Kasumi-1 (cell line): ENCODE measurements at places on chromosomes 13 and 19.

DNA sequence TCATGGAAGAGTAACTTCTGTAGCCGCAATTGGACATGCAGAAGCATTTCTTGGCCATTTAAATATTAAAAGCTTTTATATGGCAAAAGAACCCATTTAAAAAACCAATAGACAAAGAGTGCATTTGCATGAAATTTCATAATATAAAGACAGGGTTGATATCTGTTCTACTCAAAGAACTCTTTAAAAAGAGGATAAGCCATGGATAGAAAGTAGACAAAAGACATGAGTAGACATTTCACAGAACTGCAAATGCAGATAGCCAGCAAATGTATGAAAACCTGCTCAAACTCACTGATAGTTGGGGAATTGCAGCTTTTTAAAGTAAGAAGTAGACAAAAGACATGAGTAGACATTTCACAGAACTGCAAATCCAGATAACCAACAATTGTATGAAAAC, 218.1 kb downstream of the SHISA2 start:
- no peak for DNase-seq

DNA sequence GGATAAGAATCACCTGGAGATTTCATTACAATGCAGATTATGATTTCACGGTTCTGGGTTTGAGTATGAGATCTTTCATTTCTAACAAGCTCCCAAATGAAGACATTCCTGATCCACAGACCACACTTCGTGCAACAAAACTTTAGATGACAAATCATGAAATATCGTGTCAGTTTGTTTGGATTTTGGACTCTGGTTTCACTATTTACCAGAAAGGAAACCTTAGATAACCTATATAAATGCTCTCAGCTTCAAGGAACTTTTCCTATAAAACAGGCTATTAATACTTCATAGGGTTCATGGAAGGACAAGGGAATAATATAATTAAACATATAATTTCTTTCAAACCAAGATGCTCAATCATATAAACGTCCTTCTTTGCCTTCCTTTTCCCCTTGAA, 930.5 kb upstream of the SLC10A2 start:
- DNase-seq: no peak

DNA sequence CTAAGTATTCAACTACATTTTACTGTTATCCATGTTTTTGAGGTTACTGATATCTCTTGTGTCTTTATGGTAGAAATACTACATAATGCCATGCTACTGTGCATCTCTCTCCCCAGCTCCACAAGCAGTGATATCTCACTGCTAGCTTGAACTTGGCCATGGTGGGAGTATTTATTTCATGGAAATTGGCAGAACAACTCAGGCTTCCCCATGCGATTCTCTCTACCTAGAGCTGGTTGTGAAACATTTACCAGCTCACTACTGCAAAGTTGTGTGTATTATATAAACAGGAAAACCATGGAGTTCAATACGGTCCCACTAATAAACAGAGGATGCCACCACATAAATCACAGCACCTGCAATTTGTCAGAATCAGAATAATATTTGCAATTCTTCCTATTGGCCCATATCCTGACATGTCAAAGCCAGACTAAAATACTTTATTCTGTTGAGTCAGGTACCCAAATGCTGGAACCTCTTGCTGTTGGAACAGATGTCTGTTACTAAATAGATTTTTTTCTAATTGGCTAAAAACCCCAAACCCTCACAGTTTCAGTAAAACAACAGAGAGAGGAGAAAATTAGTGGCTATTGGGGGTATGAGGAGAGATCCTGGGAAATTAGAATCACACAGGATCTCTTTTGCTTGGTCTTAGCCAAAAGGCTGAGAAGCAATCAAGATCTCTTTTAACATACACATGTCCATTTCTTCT, 91.4 kb upstream of the SLC10A2 start:
- no peak for DNase-seq

GRCh38 chr13:63455938-63456337, 2040.3 kb upstream of the PCDH20 start:
- DNase-seq: peak; percentile 22

DNA sequence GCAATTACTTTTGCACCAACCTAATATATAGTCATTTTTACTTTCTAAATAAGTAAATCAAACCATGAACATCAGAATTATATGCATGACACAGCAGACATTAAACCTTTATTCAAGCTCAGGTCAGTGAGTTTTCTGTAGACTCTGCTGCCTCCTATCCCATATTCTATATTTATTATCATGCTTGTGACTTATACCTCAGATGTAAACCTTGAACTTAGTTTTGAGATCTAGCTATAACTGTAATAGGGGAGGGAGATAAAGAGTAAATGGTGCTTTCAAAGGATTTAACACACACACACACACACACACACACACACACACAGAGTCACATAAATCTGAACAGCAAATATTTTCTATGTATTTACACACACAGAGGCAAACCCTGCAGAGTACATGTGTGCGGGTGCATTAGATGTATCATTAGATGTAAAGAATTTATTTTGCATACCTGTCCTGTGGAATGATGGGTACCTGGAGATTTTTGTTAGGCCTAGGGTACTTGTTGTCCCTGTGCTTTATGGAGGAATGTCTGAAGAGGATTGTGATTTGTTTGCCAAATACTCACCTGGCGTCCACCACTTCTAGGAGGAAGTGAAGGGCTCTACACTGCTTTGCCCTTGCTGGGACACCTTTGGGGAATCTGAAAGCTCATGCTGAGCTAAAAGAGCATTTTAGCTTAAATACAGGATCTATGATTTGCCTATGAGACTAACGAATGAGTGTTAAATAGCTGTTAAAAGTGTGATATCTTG, 521.9 kb downstream of the KLF5 start:
- DNase-seq: no peak

DNA sequence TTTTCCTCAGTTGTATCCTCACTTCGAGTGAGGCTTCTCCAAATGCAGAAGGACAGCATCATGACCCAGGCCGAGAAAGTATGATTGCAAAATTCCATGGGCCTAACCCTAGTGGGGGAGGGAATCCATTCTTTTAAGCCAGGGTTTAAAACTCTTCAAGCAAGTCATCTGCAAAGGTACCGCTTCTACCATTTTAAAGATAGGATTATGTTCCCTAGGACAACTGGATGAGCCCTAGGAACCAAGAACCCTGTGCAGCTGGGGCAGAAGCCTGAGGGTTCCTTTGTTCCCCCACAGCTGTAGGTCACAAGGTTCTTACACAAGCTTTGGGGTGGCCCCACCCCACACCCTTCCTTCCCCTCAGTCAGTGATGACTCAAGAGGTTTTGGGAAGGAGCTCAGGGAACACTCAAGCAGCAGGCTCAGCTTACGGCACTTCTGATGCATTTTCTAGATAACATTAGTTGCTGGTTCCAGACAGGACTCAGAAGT, 13.5 kb downstream of the ARL11 start:
- DNase-seq: peak; percentile 79

DNA sequence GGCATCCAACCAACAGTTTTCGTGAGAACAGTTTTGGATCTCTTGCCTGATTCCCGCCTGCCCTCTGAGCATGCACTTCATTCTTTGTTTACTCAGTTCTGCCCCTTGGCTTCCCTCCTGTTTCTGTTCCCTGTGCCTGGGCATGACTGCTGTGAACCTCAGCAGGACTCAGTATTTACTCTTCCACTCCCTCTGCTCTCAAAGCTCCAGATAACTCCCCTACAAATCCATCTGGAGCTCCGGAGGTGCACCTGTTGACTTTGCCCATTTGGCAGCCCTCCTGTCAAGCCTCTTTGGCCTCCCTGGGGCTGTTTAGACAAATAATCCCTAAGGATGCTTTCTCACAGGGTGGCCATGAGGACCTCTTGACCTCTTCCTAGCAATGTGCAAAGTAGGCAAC, 34.2 kb upstream of the ARGLU1 start:
- no peak for DNase-seq

GRCh38 chr19:42529248-42529764, 1.0 kb upstream of the CEACAM1 start:
- peak; percentile 27 for DNase-seq

GRCh38 chr13:32407854-32408253, 20.1 kb downstream of the N4BP2L1 start:
- no peak for DNase-seq

DNA sequence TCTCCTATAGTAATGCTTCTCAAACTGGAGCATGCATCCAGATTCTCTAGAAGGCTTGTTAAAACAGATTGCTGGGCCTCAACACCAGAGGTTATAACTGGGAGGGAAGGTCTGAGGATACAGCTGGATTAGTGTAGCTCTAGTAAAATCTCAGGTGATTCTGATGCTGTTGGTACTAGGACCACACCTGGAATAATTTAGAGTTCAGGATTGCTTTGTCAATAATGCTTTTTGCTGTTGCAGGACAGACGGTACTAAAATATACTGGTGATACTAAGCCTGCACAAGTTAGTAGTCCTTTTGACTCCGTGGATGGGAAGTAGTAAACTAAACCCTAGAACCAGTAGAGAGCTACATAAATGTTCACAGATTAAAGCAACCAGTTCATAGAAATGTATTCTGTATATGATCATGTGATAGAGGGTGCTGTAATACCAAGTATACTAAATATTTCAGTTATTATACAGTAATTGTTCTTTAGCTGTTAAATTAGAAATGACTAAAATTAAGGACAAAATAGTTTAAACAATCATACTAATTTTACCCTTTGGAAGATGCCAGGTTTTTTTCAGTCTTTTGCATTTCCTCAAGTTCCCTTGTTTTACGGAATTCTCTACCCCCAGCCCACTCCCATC, 258.2 kb upstream of the STARD13 start:
- peak; percentile 0 for DNase-seq

GRCh38 chr19:46862974-46863632, 2.3 kb downstream of the ARHGAP35 start:
- DNase-seq: peak; percentile 55

DNA sequence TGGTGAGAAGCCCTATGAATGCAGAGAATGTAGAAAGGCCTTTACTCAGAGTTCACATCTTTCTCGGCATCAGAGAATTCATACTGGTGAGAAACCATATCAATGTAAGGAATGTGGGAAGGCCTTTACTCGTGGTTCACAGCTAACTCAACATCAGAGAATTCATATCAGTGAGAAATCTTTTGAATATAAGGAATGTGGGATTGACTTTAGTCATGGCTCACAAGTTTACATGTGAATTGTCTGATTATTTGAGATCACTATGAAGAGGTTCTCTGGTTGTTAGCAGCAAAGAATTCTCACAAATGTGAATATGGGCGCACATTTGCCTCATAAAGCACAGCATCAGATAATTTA, 43.7 kb downstream of the ZNF585A start:
- no peak for DNase-seq

- DNase-seq: peak; percentile 91
Observed at GRCh38 chr13:114314074-114314912, at the start of gene CHAMP1. TSS of gene CHAMP1 (plus strand) at chr13:114314503. CDS start at chr13:114323843, 9,340 bp downstream.

- DNase-seq: no peak
Observed at GRCh38 chr13:68057836-68058235, 827.7 kb upstream of the PCDH9 start.

- DNase-seq: no peak
Observed at GRCh38 chr19:57642396-57643046, 9.6 kb downstream of the ZNF211 start.

- no peak for DNase-seq
Observed at GRCh38 chr13:86922936-86923335, 748.2 kb upstream of the SLITRK5 start.

DNA sequence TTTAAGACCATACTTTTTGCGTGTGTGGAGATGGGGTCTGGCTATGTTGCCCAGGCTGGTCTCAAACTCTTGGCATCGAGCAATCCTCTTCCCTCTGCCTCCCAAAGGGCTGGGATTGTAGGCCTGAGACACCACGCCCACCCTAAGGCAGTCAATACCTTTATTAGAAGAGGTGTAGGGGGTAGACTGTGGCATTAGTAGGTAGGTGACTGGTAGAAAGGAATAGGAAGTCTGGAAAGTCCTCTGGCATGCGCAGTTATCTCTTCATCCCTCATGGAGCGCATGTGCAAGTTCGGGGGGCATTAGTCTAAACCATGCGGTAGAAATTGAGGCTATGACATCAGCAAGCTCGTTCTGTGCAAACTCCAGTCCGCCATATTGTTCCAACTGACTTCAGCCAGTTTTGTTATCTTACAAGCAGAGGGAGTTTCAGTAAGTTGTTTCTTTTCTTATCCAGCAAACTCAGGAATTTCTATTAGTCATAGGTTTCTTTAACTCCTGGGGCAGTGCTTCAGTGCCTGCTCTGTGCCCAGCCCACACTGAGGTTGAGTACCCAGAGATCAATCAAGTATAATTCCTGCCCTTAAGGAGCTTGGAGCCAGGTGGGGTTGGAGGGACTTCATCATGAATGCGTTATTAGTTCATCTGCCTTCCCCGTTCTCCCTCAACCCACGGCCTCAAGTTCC, 7.3 kb upstream of the RANBP3 start:
- no peak for DNase-seq

DNA sequence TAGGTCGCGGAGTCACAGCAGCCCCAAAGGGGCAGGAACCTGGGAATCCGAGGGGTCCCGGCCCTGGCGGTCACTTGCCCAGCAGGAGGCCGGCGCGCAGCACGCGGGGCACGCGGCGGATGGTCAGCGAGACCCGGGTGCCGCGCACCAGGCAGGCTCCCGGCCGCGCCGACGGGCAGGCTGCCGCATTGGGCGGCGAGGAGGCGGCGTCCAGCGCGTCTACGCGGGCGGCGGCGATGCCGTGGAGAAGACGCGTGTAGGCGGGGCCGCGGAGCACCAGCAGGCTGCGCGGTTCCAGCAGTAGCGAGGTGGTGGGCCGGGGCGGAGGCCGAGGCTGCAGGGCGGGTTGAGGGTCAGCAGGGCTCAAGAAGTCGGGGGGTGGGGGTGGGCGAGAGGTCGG, 607 bp upstream of the SYNE4 start:
- no peak for DNase-seq

DNA sequence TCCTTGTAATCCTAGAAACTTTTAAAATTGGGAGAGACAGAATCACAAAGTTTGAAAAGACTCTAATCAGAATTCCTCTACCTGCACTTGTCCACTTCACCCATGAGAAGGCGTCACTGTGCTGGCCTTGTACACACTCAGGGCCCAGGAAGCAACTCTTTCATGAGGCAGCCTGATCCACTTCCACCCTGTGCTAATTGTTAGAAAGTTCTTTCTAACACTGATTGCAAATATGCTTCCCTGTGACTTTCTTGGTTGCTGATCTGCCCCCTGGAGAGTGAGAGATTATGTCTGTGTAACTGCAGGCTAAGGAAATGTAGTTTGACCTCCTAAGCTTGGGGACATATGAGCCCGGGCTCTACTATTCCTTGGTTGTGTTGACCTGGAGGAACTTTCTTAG, 494.6 kb downstream of the MYO16 start:
- peak; percentile 9 for DNase-seq

DNA sequence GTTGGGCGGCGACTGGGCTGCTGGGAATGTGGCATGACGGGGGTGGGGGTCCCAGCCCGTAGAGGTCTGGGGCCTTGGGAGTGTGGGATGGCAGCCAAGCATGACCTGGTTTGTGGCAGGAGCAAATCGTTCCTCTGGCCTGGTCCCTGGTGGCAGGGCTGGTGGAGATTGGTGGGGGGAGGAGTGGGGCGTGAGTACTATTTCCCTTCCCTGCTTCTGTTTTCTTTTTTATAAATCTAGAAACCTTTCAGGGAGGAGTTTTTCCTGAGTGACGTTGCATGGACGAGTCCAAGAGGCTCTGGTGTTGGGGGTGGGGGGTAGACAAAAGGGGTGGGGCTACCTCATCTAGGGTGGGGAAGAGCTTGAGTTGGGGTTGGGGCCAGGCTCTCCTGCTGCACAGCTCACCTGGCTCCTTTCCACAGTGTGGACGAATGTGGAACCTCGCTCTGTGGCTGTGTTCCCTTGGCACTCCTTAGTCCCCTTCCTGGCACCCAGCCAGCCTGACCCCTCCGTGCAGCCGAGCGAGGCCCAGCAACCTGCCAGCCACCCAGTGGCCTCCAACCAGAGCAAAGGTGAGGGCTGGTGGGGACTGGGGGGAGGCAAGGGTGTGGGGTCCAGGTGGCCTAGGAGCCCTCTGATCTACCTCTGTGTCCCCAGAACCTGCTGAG, 15.4 kb upstream of the PRR19 start:
- no peak for DNase-seq

- DNase-seq: no peak
Observed at GRCh38 chr13:33775339-33776108, 42.4 kb upstream of the RFC3 start.
